ENCODE measurements at places on chromosomes 16 and 17.
A peak's percentile ranks its signal among the peaks of the same experiment; 100 is the strongest.

DNA sequence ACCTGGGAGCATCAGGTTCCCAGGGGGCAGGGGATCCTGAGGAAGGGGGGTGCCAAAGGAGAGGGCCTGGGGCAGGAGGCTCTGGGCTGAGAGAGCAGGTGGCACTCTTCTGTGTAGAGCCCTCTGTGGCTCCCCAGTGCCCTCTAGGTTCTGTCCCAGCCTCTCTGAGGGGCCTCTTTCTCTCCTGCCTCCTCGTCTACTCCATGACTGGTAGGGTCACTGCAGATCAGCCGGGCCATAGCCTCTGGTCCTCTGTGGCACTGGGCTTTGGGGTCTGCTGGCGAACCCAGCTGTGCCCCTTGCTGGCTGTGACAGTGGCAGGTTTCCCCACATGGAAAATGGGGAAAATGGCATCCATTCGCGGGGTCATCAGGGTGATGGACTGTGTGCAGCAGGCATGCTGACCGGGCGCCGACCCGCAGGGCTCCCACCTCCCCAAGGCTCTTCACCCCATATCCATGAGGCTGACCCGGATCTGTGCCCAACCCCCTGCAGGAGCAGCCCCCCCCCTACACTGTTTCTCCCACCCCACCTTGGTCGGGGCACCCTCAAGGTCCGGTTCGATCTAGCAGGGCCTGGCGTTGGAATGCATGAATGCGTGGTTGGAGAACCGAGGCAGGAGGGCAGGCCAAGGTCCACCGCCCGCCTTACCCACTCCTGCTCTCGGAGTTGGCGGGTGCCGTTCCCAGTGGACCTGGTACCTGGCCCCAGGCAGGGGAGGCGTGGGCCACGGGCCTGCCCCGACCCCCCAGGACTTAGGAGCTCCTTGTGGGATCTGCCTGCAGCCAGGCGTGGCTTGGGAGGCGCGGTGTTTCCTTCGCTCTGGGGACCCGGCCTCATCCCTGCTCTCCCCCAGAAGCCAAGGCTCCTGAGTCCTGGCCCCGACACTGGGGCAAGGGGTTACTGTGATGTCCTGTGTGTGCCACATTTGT, 6.5 kb downstream of the GLIS2 start:
- no peak for DNase-seq

- no peak for DNase-seq
Measured at GRCh38 chr16:53232826-53233529, 178.2 kb downstream of the CHD9 start.

GRCh38 chr17:2071455-2072281, 16.8 kb downstream of the HIC1 start:
- no peak for DNase-seq

- DNase-seq = no peak
Measured at GRCh38 chr16:48446534-48446920, 61.3 kb upstream of the SIAH1 start.

- DNase-seq = peak; percentile 19
Measured at GRCh38 chr17:76791053-76791980, 53.4 kb downstream of the MFSD11 start.

GRCh38 chr17:43010667-43011308, 4.2 kb downstream of the IFI35 start:
- no peak for DNase-seq

DNA sequence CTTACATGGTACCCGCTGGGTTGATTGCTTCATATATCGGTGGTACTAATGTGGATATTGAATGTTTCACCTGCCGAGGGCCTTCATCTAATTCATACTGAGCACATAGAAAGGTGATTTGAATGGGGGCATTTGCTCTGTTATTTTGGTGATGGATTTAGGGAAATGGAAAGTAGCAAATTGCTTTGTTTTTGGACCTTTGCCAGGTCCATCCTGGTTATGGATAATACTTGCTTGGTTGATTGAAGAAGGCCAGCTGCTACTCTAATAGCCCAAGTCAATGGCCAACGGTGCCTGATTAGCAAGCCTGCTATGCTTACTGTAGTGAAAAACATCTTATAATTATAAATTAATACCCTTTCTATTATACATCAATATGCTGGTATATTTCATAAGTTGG, 253.6 kb downstream of the CDH13 start:
- no peak for DNase-seq

GRCh38 chr17:43030137-43030767, 5.2 kb downstream of the RND2 start:
- DNase-seq = no peak

GRCh38 chr16:89506113-89506504, 2.1 kb upstream of the SPG7 start:
- DNase-seq = no peak

DNA sequence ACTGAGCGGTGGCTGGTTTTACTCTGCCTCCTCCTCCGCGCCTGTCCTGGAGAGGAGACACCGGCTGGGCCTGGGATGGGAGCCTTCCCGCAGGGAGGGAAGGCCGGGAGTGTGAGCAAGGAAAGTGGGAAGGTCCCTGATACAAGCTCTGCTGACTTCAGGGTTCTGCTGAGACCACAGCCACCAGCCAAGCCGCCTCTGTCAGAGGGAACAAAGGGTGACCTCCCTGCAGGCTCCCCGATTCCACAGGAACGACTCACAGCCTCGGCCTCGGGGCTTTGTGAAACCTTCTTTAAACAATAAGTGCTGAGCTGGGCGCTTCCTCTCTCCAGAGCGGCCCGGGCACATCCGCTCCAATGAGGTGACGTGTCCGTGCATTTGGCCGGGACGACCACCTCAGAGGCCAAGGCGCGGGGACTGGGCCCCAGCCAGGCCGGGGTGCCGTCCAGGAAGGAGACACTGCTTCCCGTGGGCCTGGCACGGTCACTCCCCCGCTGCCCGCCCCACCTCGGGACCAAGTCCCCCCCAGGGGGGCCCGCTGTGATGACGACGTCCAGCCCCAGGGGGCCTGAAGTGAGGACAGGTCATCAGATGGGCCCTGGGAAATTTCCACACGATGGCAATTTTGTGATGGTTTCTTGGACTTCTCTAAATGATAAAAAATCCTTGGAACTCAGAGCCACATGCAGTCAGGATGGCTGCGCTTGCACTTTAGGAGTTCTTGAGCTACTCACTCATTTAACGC, 11.8 kb upstream of the CIBAR2 start:
- DNase-seq = no peak

DNA sequence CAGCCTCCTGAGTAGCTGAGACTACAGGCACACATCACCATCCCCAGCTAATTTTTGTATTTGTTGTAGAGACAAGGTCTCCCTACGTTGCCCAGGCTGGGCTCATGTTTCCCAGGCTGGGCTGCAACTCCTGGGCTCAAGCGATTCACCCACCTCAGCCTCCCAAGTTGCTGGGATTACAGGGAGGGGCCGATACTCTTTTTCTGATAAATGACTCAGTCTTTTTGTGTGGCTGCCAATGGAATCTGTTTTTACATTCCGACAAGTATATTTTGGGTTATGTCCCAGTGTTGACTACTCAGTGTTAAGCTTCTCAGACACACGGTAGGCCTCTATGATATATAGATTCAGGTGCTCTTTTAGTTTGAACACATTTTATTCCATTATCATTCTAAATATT, 58.1 kb downstream of the SLFN11 start:
- no peak for DNase-seq

DNA sequence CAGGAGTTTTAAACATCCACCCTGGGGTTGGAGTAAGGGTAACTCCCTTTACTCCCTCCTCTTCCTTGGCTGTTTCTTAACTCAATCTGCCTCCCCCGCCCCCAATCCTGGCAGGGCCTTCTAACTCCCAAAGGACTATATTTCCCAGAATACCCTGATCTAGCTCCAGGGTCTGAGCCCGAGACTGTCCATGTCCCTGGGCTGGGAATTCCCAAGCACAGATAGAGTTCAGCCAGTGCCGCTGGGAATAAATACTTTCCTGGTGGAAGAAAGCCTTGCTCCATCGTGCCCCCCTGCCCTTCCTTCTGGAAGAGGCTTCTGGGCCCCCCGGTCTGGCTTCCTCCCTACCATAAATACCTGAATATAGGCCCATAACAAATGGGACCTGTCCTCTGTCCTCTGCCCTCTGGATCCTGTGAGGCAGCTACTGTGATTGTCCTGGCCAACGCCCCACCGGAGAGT, 10.2 kb downstream of the BAHCC1 start:
- no peak for DNase-seq
